ENCODE measurements at places on chromosomes 12 and 14.

GRCh38 chr12:132071830-132072384 lies 72.2 kb downstream of the DDX51 start:
- no peak for DNase-seq

DNA sequence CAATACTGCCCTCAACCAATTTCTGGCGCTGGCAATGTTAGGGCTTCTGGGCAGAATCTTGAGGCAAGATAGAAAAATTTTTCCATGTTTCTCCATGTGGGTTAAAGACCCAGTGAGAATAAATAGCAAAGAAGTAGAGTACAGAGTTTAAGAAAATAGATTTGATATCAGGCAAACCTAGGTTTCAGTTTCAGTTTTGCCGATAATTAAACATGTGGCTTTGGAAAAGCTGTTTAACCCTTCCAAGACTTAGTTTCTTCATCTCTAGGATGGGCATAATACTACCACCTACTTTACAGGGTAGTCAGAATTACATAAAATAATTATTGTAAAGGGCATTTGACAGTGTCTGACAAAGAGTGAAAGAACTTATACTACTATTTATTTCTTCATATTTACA lies 360.4 kb downstream of the PCNX1 start:
- no peak for DNase-seq

- no peak for DNase-seq
Measured at GRCh38 chr14:91714805-91715204, 17.1 kb downstream of the CATSPERB start.

GRCh38 chr12:43861015-43861839 lies 25.3 kb downstream of the TMEM117 start:
- no peak for DNase-seq

DNA sequence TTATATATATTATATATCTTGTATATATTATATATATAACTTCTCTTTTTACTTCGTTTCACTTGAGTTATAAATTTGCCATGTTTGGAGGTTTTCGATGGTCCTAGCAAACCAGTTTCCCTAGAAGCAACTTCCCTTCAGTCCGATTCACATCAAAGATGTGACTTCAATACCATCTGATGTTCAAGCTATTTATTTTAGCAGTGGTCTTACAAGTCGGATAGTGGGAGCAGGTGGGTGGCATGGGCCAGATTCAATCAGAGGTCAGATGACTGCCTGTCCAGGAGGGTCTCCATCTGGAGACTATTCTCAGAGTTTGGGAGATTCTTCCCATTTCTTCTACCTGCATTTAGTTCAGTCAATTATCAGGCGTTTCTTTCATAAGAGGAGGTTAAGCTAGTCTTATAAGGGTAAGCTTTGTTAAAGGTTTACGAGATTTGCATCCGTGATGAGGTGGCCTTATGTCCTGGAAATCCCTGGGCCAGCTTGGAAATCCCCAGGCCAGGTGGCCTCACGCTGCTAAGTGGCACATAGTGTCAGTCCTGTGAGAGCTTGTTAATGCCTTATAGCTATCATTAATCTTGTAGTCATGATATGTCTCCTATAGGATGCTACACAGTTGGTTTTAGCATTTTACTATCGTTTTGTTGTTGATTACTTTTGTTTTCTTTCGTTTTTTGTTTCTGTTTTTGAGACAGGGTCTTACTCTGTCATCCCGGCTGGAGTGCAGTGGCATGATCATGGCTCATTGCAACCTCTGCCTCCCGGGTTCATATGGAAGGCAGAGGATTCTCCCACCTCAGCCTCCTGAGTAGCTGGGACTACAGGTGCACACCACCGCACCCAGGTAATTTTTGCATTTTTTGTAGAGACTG lies 145.8 kb downstream of the BICD1 start:
- no peak for DNase-seq

DNA sequence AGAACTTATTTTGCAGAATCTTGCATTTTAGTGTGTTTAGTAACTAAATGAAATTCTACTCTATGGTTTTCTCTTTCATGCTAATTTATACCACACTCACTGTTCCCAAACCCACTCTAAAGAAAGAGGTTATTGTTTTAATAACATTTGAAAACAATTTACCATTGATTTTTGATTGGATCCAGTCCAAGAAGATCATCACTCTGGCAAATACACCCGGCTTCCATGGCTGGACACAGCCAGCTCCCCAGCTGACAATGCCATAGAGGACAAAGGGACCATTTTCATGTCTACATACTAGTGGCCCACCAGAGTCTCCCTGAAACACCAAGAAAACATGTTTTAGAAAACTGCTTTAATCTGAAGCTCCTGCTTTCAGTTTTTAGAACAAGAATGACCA lies 42.4 kb downstream of the OVCH1 start:
- no peak for DNase-seq

- DNase-seq: no peak
Measured at GRCh38 chr14:22646570-22647254, 2.6 kb upstream of the OR6J1 start.

GRCh38 chr14:33805593-33805992 lies 145.3 kb downstream of the EGLN3 start:
- no peak for DNase-seq

DNA sequence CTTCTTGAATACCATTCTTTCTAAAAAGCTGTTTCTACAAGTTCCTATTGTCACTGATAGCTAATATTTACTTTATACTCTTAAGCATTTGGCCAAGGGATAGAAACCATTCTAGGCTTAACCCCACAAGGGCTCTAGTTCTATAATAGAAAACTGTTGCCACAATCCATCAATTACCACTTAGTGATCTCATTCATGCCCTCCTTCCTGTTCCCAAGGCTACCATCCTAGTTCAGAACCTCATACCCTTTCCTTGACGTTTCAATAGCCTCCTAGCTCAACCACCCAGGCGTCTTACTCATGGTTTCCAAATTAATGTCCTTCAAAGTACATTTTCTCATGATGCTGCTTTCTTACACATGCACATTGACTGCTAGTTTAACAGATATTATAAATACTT lies 493.5 kb downstream of the NAV3 start:
- no peak for DNase-seq

- DNase-seq: no peak
Measured at GRCh38 chr12:65825183-65825506, 862 bp downstream of the HMGA2 start.

GRCh38 chr12:70007687-70008086 lies 182.7 kb downstream of the MYRFL start:
- no peak for DNase-seq

- DNase-seq: no peak
Measured at GRCh38 chr14:45267071-45267470, 14.1 kb upstream of the MIS18BP1 start.

DNA sequence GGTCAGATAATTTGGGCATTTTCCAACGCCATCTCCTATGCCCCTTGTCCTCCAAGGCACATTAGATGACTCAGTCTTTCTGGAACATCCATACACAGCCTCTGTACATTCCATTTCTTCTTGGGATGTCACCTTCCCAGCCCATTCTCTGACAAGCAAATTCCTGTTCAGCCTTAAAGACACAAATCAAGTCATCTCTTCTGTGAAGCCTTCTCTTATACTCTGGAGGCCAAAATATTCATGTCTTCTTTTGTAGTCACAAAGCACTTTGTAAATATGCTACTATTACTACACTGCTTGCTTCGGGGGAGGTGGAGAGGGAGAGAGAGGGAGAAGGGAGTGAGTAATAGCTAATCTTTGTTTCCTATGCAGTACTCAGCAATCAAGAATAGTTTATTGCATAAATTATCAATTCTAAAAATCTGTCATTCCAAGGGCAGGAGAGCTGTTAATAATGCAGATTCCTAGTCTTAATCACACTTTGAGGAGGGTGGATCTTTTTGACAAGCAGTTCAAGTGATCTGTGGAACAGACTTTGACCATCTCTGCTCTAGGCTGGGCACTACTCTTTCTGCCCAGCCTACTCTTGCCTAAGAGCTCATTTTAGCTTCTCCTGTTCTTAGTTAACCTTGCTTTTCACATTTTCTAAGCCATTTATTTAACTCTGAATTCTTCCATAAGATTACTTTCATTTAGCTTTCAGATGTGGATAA lies 27.9 kb downstream of the KCNMB4 start:
- DNase-seq: no peak

- peak; percentile 78 for DNase-seq
Measured at GRCh38 chr14:24339284-24340151, at the start of gene RIPK3. TSS of gene RIPK3 (minus strand) at chr14:24339991. CDS start at chr14:24339826, 165 bp downstream.
